ENCODE measurements at places on chromosomes 11 and 22. TPM values are rescaled to one million over a fixed set of nuclear protein-coding genes. Genes with fewer than 3 reads are reported as not detected.
A peak's percentile ranks its signal among the peaks of the same experiment; 100 is the strongest.

Gene SYT13
- 0.25 TPM for total RNA-seq

Gene OR2AG2
- 0.18 TPM for total RNA-seq

Gene ADM2
- total RNA-seq: 0.74 TPM

Gene KCNJ11
- 4.5 TPM for total RNA-seq

Gene UEVLD
- total RNA-seq: 20.7 TPM

Gene C22orf31
- total RNA-seq: not detected

GRCh38 chr11:114449845-114450244, 10.6 kb downstream of the REXO2 start:
- no peak for DNase-seq

GRCh38 chr11:103055221-103055890, 36.6 kb downstream of the DCUN1D5 start:
- DNase-seq: no peak

- no peak for DNase-seq
Observed at GRCh38 chr11:93618371-93618770, 43.1 kb upstream of the CEP295 start.

DNA sequence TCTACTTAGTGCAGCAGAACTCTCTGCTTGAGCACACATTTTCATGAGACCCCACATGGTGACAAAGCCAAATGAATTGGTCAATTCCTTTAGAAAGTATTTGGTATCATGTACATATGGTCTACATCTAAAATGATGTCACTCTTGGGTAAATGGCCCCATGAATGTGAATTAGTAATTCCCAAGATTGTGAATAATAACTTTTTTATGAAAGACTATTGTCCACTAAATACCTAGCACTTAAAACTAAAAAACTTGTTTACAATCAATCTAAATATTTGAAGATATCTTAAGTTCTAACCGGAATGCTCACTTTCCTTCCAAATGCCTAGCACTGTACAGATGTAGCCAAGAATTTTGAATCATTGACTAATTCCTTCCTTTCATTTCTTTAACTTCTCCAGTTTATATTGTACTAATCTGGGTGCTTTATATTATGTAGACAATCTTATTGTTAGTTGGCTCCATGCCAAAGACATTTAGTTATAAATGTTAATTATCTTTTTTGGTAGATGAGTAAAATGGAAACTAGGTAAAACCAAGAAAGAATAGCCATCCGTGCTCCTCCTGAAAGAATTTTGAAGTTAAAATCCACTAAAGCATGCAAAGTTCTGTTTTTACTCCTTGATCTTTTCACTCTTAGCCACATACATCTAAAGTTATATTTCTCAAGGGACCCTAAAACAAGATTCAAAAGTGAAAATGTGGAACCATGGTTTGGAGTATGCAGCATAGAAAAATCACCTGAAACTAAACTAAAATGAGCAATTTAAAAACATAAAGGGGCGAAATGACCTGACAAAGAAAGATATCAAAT, 145.0 kb upstream of the ARHGAP20 start:
- DNase-seq: no peak

DNA sequence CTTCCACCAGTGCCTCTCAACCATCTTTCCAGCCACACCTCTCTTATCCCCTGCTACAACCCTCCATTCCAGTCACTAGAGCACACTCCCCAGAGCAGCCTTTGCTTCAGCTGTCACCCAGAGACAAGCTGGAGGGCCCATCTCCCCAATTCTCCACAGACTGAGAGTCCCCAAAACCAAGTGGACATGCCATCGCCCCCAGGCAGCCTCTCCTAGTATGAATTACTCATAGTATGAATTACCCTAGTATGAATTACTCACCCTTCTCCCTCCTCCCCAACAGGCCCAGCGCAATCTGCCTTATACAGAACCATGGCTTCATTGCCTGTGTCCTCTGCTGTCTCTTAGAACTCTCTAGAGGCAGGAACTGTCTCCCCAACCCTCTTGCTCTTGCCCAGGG, 24.8 kb downstream of the MYH9 start:
- no peak for DNase-seq

DNA sequence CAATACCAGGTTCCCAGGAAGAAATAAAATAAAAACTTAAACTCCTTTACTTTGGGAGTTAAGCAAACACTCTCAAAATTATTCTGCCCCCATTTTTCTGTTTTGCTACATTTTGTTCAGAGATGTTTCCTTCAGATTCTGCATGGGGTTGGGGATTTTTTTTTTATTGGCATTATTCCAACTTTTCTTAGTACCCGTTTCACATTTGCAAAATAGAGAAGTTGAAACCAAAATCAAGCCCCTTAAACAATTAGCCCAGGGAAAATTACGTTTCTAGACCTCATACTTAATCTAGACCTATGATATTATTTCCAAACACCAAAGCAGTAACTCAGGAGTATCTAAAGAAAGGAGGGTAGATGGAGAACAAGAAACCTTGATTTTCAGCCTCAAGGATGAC, 20.6 kb upstream of the MS4A7 start:
- no peak for DNase-seq

DNA sequence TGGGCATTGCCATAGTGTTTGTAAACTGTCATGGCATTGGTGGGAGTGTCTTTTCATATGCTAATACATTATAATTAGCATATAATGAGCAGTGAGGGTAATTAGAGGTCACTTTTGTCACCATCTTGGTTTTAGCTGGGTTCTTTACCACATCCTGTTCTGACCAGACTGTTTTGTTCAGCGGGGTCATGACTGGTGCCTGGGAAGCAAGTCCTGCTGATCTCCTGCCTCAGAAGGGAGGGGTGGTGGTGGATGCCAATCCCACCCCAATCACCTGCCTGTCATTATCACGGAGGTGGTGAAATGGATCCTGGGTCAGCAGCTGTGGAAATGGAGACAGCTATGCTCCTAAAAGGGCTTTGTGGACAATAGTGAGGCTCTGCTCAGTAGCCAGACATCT, 31.2 kb downstream of the IL18 start:
- DNase-seq: no peak

GRCh38 chr11:72220696-72221363, 3.7 kb upstream of the INPPL1 start:
- no peak for DNase-seq

DNA sequence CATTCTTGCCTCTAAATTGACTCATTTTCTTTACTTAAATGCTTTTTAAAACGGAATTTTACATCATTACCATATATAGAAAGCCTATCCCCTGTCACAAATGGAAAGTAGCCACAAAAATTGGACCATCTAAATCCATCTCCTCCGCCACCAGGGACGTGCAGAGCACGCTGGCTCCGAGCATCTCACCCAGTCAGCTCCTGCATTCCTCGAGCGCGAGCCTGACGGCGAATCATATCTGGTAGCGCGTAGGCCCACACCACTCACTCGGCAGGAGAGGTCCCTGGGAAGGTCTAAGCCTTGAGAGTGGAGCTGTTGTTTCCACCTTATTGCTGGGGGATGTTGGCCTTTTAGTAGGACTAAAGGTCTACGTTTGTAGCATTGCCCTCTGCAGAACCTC, 152.4 kb downstream of the TRIM29 start:
- no peak for DNase-seq

DNA sequence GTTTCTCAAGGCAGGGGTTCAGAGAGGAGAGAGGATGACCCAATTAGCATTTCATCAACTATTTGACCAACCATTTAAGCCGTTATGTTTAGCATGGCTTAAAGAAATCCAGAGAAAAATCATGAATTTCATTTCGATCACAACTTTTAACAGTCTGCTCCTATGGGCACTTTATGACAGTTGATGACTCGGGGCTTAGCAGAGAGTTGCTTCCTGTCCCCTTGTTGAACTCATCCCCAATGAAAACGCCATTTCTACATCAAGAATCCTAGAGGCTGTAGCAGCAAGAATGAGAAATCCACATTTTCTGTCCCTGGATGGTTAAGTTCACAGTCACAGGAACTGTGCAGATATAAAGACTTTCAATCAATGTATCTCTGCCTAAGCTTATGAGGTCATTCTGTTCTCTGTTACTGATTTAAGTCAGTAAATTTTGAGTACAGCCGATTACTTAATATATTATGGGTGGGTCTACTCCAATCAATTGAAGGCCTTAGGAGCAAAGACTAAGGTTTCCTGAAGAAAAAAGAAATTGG, 81.1 kb downstream of the BDNF start:
- DNase-seq: no peak

DNA sequence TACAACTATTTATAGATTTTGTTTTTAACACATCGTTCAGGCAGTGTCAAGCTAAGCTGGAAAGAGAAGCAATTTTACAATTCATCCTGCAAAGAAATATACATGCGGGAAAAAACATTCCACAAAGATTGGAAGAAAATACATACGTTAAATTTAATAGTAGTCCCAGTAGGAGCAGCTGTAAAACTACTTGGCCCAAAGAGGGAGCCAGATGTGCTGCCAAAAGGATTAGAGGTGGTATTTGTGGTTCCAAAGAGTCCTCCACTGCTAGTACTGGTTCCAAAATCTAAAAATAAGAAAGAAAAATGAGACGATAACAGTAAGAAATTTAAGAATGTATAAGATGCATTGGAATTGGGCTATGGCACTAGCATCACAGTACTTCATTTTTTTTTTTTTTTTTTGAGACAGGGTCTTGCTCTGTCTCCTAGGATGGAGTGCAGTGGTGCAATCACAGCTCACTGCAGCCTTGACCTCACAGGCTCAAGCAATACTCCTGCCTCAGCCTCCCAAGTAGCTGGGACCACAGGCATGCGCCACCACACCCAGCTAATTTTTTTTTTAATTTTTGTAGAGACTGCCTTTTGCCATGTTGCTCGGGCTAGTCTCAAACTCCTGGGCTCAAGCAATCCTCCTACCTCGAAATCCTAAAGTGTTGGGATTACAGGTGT, 21.5 kb downstream of the NUP98 start:
- DNase-seq: peak; percentile 57

DNA sequence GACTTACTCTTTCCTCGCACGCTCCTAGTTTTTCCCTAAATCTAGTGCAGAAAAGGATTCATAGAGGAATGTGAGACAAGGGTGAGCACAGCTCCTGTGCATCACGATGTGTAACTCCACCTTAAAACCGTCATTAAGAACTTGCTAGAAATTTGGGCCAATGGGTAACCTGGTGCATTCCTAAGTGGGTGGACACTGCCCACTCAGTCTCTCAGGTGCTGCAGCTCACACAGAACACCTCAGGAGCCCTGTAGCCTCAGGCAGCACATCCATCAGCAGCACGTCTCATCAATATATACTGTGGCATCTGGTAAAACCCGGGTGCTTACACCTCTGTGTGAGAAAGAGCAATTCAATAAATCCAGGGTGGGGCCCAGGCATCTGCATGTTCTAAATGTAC, 12.4 kb downstream of the POU2AF3 start:
- no peak for DNase-seq

DNA sequence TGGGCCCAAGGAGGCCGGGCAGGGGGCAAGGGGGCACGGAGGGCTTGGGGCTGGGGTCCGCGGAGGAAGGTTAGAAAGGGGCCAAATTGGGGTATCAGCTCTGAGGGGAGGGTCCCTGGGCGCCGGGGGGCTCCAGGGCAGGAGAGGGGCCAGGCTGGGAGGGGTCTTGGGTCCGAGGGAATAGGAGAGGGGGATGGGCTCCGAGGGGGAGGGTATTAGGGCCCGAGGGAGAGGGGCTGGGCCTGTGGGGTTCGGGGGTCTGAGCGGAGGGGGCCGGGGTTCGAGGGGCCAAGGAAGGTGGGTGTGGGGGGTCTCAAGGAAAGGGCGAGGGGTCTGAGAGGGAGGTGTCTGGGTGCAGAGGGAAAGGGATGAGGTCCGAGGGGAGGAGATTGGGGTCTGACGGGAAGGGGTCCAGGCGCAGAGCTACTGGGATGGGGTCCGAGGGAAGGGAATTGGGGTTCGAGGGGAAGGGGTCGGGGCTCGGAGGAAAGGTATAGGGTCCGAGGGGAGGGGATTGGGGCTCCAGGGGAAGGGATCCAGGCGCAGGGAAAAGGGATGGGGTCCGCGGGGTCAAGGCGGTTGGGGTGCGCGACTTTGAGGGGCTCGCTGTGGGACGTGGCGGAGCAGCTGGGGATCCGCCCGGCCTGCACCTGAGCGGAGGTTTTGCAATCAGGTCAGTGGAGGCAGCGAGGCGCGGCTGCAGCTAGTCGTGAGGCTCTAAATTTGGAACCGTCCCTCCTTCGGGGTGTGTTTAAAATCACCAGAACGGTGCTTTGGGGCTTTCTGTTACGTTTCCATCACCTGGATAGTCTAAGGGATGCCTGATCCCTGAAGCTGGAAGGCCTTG, 728 bp downstream of the CTTN start:
- no peak for DNase-seq

DNA sequence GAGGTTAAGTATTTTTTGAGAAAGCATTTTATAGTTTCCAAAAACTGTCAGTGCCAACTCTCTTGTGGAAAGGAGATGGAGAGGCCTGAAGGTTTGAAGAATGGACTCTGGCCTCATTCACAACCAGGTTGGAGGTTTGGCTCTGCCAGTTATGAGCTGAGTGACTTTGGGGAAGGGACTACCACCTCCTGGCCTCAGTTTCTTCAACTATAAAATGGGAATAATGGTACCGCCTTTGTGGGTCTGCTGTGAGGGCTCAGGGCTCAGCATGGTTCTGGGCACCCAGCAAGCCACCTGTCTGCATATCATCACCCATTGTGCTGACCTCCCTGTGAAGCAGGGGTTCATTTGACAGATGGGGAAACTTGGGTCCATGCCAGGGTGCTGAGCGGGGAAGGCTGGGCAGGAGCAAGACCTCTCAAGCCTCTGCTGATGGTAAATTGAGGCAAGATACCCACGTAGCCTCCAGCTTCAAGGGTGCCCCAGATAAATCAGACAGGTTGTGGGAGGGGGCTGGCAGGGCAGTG, 3.5 kb upstream of the LIF start:
- no peak for DNase-seq

DNA sequence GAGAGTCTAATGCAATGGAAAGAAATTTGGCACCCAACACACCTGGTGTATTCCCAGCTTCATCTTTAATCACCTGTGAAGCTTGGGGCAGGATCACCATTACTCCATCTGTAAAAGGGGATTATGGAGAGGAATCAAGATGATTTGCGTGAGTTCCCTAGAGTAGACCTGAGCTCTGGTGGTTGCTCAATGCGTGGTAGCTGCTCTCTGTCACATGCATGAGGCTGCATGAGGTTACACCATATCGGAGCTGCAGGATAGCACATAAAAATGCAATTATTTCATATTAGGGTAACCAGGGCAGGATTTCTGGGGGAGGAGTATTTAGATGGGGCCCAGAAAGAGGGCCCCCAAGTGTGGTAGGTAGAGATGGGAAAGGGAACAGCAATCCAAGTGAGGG, 35.3 kb upstream of the CLMP start:
- no peak for DNase-seq

DNA sequence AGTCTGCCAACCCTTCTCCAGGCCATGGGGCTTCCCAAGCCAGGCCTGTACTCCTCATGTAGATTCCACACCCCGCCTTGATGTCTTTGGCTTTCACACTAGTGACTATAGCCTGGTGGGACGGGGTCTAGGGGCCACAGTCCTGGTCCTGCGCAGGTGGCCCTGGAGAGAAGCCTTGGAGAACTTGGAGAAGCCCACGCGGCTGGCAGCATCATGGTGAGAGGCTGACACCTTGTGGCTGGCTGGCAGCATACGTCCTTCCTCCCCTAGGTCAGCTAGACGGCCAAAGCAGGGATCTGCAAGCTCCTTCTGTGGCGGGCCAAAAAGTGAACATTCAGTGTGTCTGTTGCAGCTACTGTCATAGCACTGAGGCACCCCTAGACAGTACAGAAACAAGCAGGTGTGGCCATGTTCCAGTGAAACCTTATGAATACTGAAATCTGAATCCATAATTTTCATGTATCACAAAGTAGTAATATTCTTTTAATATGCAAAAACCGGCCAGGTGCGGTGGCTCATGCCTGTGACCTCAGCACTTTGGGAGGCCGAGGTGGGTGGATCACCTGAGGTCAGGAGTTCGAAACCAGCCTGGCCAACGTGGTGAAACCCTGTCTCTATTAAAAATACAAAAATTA, 42.0 kb downstream of the FAM83F start:
- DNase-seq: peak; percentile 83

- DNase-seq: no peak
Observed at GRCh38 chr11:12243486-12243885, 133.1 kb downstream of the MICAL2 start.
